ENCODE measurements at places on chromosomes 12 and 14.

GRCh38 chr12:88325816-88326189, 183.7 kb downstream of the TMTC3 start:
- DNase-seq, result no peak

GRCh38 chr12:82359115-82359478, 768 bp downstream of the METTL25 start:
- no peak for DNase-seq

DNA sequence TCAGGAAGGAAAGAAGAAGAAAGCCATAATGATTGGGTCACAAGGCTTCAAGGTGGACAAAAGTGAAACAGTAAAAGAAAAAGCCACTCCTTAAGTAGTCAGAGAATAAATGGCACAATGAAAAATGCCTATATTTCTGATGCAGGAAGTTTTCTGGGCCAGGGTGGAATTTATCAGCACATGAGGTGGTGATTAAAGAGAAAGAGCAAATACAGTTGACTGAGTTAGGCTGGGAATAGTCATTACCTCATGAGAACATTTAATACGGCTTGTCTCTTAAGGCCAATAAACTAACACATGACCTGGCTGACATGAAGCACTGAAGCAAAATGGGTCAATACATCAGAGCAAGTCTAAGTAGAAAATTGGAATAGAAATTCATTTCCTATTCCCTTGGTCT, 499.7 kb downstream of the TMTC2 start:
- DNase-seq, result no peak

- DNase-seq, result no peak
Observed at GRCh38 chr12:87575906-87576305, 453.3 kb downstream of the C12orf50 start.

DNA sequence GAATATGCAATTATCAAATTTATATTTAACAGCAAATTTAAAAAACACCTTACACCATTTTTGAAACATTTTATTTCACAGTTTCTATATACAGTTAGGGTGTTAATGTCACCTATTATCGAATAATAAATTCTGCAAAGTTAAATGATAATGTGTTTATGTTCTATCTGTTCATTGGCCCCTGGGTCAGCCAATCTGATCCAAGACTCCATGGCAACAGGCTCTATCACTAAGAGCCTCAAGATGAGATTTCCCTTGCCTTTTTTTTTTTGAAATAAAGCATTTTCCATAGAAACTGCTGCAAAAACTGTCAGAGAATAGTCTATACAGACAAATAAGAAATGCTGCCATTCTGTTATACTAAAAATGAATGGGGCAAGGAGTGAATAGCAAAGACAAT, 83.2 kb upstream of the STAC3 start:
- DNase-seq, result no peak

- no peak for DNase-seq
Observed at GRCh38 chr12:106142591-106143261, 4.0 kb upstream of the NUAK1 start.

DNA sequence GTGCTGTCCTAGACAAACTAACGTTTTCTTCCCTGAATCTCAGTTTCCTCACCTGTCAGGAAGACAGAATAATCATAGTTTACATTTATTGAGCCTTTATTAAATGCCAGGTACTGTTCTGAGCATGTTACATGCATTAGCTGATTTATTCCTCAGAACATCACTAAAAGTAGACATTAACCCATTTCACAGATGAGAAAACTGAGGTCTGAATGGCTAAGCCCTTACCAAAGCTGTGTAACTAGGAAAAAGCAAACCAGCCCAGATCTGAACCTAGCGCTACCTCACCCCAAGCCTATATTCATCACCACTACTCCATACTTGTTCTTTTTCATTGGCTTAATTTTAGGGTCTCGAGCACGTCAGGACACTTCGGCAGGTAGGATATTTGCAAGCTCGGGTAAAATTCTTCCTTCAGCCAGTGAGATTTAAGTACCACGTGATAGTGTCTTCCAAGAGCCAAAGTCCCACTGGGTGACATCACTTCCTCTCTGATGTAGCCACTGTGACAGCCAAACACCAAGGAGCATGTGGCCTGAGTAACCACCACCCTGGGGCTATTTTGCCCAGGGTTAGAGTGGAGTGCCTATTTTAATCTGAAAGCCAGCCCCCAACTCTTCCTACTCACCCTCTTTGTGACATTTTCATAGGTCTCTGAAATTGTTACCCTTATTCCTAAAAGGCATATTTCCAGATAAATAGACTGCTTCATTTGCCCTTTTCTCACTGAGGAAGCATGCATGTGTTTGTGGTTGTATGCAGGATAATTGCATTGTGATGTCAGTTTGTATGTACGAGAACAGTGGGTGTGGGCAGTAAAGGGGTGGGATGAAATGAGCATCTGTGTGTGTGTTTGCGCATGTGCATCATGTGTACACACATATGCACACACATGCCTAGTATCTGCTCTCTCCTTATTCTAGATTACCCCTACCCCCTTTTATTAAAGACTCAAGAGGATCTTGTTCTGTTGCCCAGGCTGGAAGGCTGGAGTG, 62.2 kb upstream of the WSCD2 start:
- DNase-seq, result no peak

- no peak for DNase-seq
Observed at GRCh38 chr14:68819260-68819691, 26.4 kb upstream of the ZFP36L1 start.

Measured in brain pericyte (primary cell).